Stimulated activated CD8-positive, alpha-beta memory T cell treated with anti-CD3 and anti-CD28 coated beads, Interleukin-4, amount 100 ng/mL, for 48 hours (primary cell): ENCODE measurements at places on chromosomes 7 and 10.
A peak's percentile ranks its signal among the peaks of the same experiment; 100 is the strongest.

- no peak for DNase-seq
These were observed 251.7 kb upstream of the MYO3A start for GRCh38 chr10:25682203-25682851.

- DNase-seq, result peak; percentile 19
These were observed 105.6 kb upstream of the RET start for GRCh38 chr10:42971251-42971599.

DNA sequence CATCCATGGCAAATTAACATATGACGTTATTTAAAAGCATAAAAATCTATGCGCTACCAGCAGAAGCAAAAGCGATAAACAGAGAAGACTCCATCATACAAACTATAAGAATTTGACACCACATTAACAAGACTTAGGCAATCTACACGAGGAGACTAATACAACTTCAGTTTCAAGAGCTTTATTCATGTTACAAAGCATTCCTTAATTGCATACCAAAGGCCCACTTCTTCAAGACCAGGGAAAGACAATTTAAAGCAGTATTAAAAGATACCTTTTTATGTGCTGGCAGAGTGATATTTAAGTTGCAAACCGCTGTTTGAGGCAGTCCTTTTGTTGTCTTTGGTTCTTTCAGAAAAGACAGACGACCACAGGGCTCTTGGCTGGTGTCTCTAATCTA, 176.0 kb upstream of the CCDC6 start:
- no peak for DNase-seq

- no peak for DNase-seq
These were observed 2.6 kb downstream of the ABI1 start for GRCh38 chr10:26857991-26858706.

DNA sequence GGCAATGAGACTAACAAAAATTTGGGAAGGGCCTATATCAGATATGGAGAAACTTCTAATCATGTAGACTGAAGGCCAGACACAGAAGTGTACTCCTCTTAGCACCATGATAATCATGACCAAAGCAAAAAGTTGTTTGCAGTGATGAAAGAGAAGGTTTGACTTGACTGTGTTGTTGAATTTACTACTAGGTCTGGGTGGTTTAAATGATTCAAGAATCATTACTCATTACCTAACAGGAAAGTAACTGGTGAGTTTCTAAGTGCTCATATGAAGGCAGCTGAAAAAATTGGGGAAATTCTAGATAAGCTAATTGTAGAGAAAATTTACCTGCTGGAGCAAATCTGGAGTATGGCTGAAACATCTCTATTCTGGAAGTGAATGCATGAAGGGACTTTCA, 451.5 kb upstream of the SORCS1 start:
- no peak for DNase-seq

GRCh38 chr10:130138479-130138866, 2.3 kb downstream of the GLRX3 start:
- DNase-seq, result no peak

DNA sequence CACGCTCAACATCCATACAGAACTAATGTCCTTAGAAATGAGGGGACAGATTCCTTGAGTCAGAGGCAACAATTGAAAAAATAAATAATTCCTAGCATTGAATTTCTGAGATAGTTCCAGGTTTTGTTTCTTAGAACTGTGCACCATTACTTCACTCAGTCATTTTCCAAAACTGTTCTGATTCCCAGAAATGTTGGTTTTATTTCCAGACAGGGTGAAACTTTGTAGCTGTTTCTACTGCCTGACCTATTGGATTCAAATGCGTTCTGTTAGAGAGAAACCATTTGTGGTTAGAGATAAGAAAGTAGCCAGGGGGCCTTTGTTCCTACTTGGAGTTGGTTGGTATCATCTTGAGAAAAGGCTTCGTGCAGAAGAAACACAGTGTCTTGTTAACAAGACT, 8.1 kb upstream of the DEPP1 start:
- no peak for DNase-seq

- no peak for DNase-seq
These were observed 38.4 kb downstream of the PTPRE start for GRCh38 chr10:127945341-127945758.

- DNase-seq, result no peak
These were observed 2.6 kb downstream of the HOXA9 start for GRCh38 chr7:27162561-27163287.

DNA sequence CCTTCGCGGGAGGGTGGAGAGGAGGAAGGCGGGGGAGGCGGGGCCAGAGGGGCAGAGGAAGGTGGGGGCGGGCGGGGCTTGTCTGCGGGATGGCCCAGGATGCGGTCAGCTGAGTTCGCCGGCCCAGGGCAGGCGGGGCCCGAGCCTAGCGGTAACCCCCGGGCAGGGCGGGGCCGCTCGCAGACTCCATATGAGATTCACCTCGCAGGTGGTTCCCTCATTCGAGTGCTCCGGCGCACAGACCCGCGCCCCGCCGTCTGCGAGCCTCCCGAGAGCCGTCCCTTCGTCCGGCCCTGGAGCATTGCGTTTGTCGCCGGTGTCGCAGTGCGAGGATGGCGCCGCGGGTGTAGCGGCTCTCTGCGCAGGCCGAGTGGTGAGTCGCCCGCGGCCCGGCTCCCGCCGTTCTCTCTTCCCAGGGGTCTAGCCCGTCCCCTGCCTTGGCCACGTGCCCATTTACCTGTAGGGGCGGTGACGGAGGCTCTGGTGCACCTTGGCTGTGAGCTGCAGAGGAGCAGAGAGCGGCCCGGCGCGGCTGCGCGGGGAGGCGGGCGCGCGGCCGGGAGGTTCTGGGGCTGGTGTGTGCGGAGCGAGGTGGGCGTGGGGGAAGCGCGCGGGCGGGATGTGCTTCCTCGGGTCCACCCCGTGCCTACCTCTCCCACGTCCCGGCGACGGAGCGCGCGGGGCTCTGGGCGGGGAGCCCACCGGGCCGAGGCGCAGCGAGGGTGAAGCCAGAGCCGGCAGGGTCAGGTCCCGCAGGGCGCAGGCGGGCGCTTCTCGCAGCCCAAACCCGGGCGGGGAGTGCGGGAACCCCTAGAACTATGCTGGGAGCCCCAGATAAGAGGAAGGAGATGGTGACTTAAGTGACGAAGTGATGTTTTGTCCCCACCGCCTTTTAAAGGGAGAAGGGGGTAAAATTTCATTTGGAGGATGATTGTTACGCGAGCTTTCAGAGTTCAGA, at the start of gene UPP1:
Gene UPP1 (plus strand): TSS at position 220 of the 958 bp plus-strand sequence. CDS start 5,519 bp downstream, outside the sequence.
- peak; percentile 91 for DNase-seq

DNA sequence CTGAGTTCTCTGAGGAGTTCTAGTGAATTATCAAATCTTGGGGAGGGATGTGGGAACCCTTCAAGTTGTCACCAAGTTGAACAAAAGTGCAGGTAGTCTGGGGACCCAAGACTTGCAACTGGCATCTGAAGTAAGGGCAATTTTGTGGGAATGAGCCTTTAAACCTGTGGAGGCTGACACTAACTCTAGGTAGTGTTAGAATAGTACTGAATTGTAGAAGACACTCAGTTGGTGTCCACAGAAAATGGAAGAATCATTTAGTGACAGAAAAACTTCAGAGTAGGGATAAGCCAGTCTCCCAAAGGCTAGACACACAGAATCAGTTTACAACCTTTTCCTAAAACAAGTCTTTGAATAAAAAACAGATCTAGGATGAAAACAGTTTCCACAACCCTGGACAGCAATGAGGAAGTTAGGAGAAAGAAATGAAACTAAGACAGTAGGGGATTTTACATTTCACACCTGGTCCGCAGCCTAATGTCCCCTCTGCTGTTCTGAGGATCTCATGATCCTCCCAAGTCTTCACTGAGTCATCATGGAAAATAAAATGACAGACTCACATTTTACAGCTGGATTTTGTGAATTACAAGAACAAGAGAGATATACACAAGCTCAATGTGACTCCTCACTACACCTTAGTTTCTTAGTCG, 23.0 kb upstream of the ING3 start:
- no peak for DNase-seq

GRCh38 chr10:14191407-14191806, 139.3 kb downstream of the FRMD4A start:
- DNase-seq, result no peak

- DNase-seq, result no peak
These were observed 103.3 kb upstream of the IGFBP3 start for GRCh38 chr7:46024263-46024916.

GRCh38 chr10:70931168-70931815, 42.9 kb upstream of the PCBD1 start:
- no peak for DNase-seq

GRCh38 chr10:4678023-4678950, 147.7 kb upstream of the AKR1E2 start:
- no peak for DNase-seq

DNA sequence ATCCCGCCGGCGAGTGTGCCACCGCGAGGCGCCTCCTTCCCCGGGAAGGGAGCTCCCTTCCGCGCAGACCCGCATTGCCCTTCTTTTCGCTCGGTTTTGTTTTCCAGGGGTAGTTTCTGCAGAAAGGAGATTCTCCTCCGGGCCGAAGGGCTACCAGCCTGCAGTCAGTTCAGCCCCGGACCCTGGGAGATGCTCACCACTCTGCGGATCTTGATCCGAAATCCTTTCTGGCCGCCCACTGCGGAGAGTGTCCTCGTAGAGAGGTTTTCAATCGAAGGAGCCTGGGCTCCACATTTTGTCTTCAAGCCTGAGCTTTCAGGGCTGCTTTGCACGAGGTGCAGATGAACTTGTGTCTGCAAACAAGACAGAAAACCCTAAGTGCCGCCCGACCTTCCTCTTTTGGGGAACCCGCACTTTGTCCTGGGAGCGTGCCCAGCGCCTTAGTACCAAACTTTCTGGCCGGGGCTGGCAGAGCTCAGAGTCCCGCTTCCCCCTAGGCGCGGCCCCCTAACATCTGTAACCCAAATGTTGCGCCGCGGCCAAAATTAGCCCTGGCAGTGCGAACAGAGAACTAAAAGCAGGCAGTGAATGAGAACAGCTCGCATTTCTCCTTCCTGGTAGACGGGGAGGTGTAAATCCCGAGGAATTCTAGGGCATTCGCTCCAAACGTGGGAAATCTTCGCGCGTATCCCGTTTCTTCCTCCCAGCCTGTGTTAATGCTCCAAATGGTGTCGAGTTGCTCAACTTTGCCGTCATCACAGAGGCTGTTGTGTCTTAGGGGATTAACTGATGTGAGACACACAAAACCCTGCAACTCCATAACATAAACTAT, 6.7 kb upstream of the EN2 start:
- DNase-seq, result no peak

DNA sequence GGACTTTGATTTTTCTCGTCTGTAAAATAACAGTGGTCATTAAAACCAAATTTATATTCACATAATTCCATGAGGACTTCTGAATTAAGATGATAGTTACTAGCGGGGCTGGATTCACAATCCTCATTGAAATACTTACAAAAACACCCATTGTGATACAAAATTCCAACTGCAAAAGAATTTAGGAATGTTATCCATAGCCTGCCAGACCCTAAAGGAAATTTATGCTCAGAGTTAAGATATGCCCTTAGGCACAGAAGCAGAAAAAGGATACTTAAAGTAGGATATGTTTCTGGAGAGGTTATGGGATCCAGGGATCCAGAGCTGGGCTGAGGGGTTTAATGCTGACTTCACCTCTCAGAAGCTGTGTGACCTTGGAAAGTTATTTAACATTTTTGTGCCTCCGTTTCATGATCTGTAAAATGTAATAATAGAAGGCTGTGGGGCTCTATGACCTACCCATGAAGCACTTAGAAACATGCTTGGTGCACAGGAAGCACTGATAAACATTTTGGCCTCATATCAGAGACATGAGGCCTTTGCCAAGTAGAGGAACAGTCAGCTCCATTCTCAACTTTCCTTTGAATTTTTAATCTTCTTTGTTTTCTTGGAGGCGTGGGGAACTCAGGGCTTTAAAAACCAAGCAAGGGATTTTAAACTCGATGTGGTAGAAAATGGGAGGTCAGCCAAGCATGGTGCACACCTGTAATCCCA, 744.7 kb downstream of the KCNMA1 start:
- DNase-seq, result no peak

- DNase-seq, result no peak
These were observed 3.8 kb downstream of the GRM3 start for GRCh38 chr7:86647385-86648094.

- DNase-seq, result no peak
These were observed 228.8 kb downstream of the HDAC9 start for GRCh38 chr7:18724318-18724717.

GRCh38 chr7:23788843-23789242, 78.8 kb downstream of the STK31 start:
- DNase-seq, result no peak

DNA sequence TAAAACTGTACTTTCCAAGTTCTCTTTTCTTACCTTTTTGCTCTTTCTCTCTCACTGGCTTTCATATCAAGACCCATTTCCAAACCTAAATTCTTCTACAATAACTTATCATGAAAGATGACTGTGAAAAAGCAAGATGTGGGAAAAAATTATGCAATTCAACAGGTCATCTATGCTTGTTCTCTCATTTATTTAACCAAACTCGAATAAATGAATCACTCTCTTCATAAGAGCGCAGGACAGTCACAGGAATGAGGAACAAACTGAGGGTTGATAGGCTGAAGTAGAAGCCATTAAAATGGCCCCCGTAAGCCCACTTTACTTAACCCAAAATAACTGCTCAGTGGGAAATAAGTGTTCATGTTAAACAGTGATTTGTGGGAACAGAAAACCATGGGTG, 1289.7 kb upstream of the SORCS1 start:
- DNase-seq, result no peak

DNA sequence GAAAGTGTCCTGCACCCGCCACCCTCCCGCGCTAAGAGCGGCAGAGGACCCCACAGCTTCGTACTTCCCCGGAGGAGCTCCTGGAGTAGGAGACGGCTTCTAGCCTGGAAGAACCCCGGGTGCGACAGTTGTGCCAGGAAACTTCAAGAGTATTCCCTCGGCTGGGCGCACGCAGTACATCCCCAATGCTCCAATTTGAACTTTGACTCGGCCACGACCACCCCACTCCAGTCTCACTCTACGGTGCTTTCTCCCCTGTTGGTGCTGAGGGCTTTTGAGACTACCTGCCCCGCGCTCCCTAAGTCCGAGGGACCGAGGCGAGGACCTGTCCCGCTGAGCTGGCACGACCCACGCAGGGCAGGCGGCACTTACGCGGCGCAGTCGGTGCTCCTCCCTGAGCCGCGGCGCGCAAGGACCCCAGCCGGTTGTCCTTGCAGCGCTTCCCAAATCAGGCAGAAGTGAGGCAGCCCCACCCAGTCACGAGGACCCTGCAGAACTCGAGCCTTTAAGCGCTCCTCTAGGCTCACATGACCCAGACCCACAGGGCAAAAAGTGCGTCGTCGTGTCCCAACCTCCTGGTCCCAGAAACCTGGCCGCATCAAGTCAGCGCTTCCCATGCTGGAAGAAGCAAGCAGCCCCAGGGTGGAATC, at the start of gene CPVL:
Gene CPVL (minus strand): TSS at position 481 of the 650 bp plus-strand sequence. CDS start 25,476 bp downstream, outside the sequence.
- peak; percentile 25 for DNase-seq

DNA sequence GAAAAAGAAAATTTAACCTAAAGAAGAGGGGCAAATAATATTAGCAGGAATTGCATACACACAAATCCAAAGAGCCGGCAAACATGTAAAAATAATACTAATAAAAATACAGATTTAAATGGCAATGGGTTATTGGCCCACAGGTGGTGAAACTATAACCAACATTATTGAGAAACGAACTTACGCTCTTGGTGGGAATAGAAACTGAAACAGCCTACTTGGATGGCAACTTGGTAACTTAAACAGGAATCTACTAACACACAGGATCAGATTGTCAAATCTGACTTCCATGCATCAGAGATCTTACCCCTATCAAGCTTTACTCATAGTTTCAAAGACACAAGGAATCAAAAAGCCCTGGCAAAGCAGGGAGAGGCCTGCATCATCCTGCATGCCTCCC, 66.5 kb downstream of the ANLN start:
- DNase-seq, result no peak
